Posterior vena cava (tissue), 2 donors: ENCODE measurements at places on chromosomes 7 and 10.

GRCh38 chr7:288671-289101 is 1.3 kb upstream of the FOXL3 start:
- peak; percentile 73 for DNase-seq

- no peak for DNase-seq
These were observed 157.0 kb upstream of the AGR3 start for GRCh38 chr7:17038783-17039170.

DNA sequence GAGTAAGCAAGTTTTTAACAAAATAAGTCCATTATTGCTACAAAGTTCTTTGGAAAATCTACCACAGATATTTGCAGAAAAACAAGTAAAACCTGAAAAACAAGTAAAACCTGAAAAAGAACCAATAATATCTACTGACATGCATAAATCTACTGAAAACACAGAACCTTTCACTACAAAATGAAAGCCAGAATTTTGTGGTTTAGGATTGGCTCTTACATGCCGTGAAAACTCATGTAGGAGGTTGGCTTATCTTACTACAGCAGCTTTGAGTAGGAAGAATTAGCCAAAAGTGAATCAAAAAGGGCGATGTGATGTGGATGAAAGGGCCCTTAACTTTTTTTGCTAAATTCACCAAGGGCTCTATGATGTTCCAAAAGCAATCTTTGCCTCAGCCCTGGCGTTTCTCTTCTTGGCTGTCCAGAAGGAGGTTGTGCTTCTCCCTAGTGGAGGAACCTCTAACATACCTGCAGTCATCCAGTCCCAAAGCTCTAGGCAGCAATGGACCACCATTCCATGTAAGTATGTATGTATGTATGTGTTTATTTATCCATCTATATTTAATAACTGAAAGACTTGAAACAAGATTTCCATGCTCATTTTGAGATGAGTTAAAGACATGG is 93.5 kb upstream of the ZNF804B start:
- DNase-seq = no peak

- DNase-seq = no peak
These were observed 8.3 kb upstream of the ATP6V0E2 start for GRCh38 chr7:149865437-149865836.

- DNase-seq = no peak
These were observed 13.6 kb downstream of the CNPY1 start for GRCh38 chr7:155532792-155533119.

DNA sequence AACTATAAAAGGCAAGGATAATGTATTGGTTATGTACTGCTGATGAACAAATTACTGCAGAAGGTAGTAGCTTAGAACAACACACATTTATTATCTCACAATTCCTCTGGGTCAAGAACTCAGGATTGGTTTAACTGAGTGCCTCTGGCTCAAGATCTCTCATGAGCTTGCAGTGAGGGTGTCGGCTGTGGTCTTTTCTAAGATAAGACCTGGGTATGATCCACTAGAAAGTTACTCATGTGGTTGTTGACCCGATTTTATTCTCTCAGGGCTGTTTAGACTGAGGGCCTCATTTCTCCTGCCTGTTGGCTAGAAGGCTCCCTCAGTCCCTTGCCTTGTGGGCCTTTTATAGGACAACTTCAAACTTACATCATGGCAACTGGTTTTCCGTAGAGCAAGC is 86.7 kb downstream of the VWDE start:
- no peak for DNase-seq

GRCh38 chr7:28957064-28957750 is 923 bp downstream of the TRIL start:
- DNase-seq = peak; percentile 84

GRCh38 chr10:132452216-132452650 is 55.2 kb downstream of the PWWP2B start:
- no peak for DNase-seq

DNA sequence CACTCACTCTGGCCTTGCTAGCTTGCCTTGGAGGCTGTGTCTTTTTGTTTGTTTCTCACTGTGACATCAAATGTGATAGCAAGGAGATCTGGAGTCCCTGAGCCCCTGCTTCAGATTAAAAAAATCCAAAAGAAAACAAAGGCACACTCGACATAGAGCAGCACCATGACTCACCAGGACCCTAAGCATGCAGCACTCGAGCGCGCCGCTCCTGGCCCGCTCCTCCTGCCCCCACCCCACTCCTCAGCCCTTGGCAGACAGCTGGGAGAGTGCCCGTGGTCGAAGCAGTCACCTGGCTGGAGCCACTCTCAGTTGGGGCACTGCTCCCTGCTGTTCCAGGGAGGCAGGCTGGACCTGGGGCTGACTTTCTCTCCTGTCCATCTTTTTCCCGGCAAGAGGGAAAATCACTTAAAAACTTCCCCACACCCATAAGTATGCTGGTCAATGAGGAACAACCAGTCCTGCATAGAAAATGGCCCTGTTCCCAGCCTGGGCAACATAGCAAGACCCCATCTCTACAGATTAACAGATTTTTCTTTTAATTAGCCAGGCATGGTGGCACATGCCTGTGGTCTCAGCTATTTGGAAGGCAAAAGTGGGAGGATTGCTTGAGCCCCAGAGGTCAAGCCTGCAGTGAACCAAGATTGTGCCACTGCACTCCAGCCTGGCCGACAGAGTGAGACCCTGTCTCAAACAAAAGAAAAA is 128.4 kb downstream of the PAXIP1 start:
- DNase-seq = no peak

DNA sequence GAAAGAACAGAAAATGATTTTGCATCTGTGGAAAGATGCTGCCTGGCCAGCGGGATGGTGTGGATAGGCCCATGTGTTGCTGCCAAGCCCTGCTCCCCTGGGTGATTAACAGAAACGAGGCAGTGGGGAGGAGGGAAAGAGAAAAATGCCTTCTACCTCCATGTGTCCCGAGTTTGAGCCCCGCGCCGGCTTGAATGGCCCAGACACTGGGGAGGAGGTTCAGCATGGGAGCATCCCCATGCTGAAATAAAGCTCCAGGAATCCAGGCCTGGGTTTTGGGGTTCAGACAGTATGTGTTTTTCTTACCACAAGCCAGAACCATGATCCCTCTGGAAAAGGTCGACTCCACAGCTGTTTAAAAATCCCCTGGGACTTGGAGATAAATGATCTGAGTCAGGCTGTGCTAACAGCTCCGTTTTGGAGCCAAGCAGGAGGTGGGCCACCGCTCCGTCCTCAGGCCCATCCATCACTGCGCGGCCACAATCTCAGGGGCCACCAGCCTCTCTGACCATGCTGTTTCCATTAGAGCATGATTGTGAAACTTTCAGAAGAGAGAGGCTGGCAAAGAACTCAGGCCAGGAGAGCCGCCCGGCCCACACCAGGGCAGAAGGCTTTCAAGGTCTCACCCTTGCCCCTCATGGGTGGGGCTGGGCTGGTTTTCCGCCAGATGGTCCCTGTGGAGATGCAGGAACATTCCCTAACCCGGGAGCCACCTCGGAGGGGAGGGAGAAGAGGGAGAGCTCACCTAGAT is 299.7 kb downstream of the ZEB1 start:
- peak; percentile 90 for DNase-seq

- DNase-seq = no peak
These were observed 181.7 kb downstream of the PRKCQ start for GRCh38 chr10:6398399-6398798.

- no peak for DNase-seq
These were observed 27.5 kb upstream of the ETV1 start for GRCh38 chr7:14016950-14017349.

DNA sequence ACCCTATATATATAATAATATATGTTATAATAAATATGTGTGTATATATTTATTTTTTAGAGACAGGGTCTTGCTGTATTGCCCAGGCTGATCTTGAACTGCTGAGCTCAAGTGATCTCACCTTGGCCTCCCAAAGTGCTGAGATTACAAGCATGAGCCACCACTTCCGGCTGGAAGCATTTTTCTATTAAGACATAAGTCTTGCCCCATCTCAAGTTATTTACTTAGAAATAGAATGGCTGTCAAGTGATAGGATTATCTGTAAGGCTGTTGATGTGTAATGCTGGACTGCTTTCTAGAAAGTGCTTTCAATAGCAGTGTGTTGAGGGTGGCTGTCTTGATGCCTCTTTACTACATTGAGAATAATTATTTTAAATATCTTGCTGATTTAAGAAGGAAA is 65.2 kb downstream of the ZMYND11 start:
- DNase-seq = no peak

GRCh38 chr10:36423821-36424248 is 701.6 kb upstream of the ANKRD30A start:
- DNase-seq = no peak

DNA sequence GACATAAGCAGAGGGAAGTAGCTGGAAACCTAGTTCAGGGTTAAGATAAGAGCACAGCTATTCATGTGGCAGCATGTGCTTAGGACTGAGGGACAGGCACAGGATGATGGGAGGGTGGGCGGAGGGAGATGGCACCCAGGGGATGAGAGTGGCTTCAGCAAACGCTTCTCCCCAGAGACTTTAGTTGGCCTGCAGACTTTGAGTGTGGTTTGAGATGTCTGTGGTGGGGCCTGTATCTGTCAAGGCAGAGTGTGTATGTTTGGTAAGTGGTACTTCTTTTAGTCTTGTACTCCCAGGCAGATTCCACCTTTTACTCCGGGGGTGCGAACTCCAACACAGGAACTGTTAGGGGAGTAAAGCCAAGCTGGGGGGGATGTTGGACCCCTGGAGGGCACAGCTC is 88.9 kb downstream of the WDFY4 start:
- DNase-seq = no peak

GRCh38 chr7:12855036-12855435 is 167.6 kb downstream of the ARL4A start:
- no peak for DNase-seq

DNA sequence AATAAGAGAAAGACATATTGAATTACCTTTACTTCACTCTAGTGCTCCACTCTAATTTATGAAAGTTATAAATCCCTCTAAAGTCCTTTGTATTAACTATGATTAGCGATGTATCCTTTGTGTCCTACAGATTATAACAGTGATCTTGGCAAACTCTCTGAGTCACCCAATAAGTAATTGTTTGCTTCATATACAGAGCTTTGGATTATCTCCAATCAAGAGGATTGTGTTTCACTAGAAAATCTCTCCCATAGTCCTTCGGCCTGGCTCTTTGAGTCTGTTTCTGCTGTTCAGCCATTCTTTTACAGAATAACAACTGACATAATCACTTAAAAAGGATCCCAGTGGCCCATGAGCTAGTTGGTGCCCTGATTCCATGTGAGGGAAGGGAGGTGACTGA is 9.5 kb downstream of the LMOD2 start:
- DNase-seq = no peak

DNA sequence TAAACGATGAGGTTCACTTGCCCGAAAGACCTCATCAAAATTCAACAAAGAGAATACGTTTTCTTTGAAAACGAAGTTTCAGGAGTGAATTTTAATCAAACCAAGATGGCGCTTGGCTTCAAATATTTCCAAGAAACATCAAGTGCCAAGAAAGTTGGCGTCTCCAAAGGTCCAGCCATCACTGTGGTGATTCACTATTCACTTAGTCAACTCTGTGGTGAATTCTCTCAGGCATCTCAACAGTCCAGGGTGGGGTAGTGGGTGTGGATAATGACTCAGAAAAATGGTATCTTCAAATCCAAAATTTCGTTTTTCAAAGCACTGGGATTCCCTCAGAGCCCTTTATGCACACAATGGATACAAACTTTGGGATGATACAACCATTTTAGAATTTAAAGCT is 133.1 kb downstream of the SVIL start:
- DNase-seq = no peak

DNA sequence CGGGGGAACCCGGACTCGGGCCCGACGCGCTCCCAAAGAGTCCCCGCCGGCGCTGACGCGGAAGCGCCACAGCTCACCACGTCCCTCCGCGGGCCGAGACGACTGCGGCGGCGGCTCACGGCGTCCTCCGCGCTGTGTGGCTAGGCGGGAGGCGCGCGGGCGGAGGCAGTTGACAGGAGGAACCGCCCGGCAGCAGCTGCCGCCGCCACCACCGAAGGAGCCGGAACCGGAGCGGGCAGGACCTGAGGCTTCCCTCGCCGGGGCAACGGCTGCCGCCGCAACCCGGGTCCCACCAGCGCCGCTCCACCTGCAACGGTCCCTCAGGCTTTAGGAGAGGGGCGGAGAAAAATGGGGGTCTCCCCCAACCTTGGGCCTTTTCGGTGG is 334 bp downstream of the ZNF800 start:
- DNase-seq = peak; percentile 89

DNA sequence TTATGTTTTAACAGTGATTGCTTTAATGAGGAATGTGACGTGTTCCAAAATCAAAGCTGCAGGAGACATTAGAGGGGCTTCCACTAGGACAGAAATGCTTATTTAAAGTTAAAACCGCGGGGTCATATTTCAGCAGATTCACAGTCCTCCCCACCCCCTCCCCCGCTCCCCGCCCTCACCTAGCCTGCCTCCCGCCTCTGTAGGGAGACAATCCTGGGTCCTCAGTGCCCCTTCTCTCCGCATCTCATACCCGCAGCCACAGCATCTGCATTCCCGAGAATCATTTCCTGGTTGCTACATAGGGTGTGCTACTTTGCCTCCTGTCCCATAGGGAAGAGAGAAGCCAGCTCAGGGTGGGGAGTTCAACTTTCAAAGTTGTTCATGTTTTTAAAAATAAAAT is 3.1 kb upstream of the DRGX start:
- no peak for DNase-seq

GRCh38 chr10:13877154-13877909 is 290.6 kb downstream of the PRPF18 start:
- DNase-seq = peak; percentile 91

DNA sequence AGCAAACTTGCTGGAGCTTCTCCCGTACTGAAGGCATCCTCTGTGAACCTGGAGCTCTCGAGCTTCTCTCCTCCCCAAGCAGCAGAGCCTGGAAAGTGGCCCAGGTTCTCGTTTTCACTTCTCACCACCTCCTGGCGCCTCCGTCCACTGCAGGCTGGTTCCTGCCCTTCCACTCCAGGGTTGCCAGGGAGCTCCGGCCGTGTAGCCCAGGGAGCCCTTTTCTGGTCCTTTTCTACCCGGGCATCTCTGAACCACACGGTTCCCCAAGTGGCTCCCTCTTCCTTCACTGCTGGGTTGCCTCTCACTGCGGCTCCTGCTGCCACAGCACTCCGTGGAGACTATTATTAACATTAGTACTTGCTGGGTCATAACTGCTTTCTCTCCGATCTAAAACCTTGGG is 208.6 kb upstream of the PPP2R2D start:
- peak; percentile 40 for DNase-seq

DNA sequence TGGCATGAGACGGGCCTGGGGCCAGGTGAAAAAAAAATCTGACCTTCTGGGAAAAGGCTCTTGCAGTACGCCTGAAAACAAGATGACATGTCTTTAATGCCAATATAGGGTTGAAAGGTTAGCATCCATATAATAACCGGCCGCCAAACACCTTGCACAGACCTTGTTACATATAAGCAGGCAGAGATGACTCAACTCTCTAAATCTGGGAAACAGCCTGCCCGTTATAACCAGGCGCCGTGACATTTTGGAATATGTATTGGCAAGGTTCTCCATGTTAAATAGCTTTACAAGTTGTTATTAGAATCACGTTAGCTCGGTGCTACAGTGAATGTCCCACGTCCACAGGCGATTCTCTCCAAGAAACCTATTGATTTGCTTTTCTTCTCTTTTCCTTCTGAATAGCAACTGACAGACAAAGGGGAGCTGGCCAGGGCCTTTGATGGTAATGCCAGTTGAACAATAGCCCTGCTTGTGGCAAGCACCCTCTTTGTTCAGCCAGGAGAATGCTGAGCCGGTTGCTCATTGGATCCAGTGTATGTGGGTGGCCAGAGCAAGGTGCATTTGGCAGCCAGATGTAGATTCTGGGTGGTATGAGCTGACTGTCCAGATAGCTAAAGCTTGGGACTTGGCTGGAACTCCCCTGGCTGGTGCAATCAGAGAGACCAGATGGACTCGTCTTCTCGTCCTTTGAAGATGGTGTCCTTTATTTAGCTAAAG is 80.1 kb upstream of the AUTS2 start:
- DNase-seq = no peak
